ENCODE measurements at places on chromosomes 4 and X.

- DNase-seq = peak; percentile 59
These were observed 172.0 kb downstream of the PTTG2 start for GRCh38 chr4:38132107-38132673.

DNA sequence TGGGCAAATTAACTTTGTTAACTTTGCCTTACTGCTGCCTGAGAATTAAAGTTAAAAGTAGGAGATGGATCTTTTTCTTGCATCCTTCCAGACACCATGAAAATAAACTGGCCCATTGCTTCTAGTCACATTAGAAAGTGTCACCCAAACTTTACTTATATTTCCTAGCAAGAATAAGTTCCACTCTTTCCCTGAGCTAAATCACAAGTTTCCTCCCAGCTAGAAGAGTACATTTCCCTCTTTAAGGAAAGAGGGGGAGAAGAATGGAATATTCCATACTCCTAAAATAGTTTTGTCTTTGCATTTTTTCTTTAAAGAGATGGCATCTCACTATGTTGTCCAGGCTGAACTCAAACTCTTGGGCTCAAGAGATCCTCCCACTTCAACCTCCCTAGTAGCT is 53.8 kb downstream of the TMEM150C start:
- no peak for DNase-seq

DNA sequence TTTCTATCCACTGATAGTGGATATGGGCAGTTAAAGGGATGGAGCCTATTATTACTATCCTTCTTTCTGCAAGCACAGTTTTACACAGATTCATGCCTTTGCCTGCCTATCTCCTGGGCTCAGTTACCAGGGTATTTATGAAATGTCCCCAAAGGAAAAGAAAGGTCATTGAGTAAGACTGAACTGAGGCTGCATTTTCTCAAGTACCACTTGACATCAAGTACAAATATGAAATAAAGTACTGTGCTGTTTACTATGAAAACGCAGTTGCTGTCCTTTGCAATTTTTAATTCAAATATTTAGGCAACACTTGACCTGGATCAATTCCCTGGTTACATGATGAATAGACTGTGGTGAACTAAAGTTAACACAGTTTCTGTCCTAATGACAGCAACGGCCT is 23.5 kb upstream of the SPANXN4 start:
- no peak for DNase-seq

GRCh38 chrX:39605866-39606265 is 491.9 kb downstream of the BCOR start:
- DNase-seq = no peak

- DNase-seq = no peak
These were observed 195.9 kb downstream of the SCFD2 start for GRCh38 chr4:53169695-53170617.

GRCh38 chr4:8870647-8871416 is 807 bp downstream of the HMX1 start:
- no peak for DNase-seq

Data from left lung (tissue), 14 donors.